ENCODE measurements at places on chromosomes 13 and 19.
A peak's percentile ranks its signal among the peaks of the same experiment; 100 is the strongest.

DNA sequence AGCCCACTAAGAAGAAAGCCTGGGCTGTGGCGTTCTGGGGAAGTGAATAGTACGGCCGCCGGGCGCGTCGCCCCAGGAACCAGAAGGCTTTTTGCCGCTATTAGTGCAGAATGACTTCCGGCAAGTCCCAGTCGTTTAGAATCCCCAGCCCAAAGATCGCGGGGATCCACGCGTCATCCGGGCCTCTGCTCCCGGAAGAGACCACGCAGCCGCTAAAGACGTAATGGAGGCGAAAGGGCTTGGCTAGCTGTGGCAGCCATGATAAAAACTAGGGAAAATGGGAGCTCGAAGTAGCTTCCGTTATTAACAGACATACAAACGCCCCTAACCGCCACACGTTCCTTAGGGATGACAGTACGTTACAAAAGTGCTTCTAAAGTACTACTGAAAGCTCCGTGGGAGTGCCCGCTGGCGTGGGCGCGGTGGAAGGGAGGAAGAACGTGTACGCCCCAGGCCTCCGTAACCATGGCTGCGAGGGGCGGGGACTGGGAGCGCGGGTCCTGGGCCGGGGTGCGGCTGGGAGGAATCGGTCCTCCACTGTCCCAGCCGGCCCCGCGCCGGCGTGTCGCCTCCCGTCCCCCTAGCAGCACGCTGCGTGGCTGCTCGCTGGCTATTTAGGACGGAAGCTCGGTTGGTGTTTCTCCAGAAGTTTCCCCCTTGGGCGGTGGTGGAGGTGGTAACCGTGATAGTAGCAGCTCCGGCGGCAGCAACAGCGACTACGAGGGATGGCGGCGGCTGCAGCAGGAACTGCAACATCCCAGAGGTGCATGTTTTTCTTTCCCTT is at the start of gene SUGT1:
Gene SUGT1 (plus strand): TSS at position 641 of the 784 bp plus-strand sequence. CDS start 85 bp downstream, at position 726.
- DNase-seq, result peak; percentile 100

- DNase-seq, result no peak
Observed at GRCh38 chr13:91308299-91308698, 39.2 kb upstream of the MIR17HG start.

DNA sequence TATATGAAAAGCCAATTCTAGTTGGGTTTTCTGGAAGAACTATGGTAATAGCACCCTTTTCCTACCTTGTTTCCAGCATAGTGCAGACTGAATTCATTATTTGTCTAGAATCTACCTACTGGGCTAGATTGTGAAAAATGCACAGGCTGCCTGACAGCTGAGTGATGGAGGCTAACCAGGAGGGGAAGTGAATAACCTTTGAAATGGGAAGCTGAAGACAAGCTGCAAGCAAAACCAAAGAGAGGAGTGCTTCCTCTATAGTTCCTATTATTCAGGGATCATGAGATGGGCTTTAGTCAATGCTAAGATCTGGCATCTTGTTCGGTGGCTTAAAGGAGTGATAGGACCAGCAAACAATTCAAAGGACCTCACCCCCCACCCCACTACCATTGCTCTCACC is 26.9 kb downstream of the MZT1 start:
- peak; percentile 54 for DNase-seq

GRCh38 chr13:25286308-25286968 is 850 bp downstream of the MTMR6 start:
- no peak for DNase-seq

DNA sequence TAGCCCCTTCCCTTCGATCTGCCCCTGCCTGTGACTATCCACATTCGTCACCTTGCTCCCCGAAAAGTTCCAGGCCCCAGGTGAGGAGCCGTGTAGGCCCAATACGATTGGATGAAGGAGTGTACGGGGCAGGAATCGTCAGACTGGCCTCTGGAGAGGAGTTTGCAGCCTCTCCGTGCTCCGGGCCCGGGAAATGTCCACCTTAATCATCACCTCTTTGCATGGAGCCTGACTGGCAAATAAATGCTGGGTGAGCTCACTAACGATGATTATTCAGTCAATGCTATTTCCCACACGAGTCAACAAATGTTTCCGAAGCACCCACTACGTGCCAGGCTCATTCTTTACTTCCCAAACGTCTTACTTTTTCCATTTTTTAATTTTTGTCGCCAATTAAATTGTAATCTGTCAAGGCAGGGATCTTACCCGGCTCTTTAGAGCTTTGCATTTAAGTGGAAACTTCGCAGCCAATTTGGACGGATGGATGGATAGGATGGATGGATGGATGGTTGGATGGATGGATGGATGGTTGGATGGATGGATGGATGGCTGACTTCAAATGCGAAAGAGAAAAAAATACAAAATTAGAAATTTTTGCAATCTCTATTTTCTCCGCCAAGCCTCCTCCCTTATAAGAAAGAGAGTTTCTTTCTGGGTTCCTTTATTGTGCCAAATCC is 45.8 kb downstream of the TGDS start:
- DNase-seq, result no peak

All from GDM1 (cell line).